Subcutaneous preadipocyte (primary cell): ENCODE measurements at places on chromosomes 2 and 18. TPM values are rescaled to one million over a fixed set of nuclear protein-coding genes. Genes with fewer than 3 reads are reported as not detected.

The CABYR gene
- total RNA-seq: 3.5 and 4.8 TPM in 2 replicates

The POU3F3 gene
- 0.37 and 18.2 TPM in 2 replicates for total RNA-seq

The DNAJC5G gene
- not detected in 2 replicates for total RNA-seq

The ERBB4 gene
- total RNA-seq: under 0.01 TPM in 1 of 2 replicates, not detected in the other

The MARCHF4 gene
- total RNA-seq: under 0.01 and 1.6 TPM in 2 replicates

The SRBD1 gene
- total RNA-seq: 18.0 and 21.9 TPM in 2 replicates

The APCDD1 gene
- total RNA-seq: 0.73 TPM in 1 of 2 replicates, not detected in the other

The TPO gene
- total RNA-seq: not detected in 2 replicates

The ALPP gene
- total RNA-seq: not detected in 2 replicates

The TCF23 gene
- not detected in 2 replicates for total RNA-seq

The GDF7 gene
- total RNA-seq: under 0.01 TPM in 2 replicates
